ENCODE measurements at places on chromosomes 2 and 18. TPM values are rescaled to one million over a fixed set of nuclear protein-coding genes. Genes with fewer than 3 reads are reported as not detected.

GREB1 gene
- total RNA-seq: 22.4 TPM

DNA sequence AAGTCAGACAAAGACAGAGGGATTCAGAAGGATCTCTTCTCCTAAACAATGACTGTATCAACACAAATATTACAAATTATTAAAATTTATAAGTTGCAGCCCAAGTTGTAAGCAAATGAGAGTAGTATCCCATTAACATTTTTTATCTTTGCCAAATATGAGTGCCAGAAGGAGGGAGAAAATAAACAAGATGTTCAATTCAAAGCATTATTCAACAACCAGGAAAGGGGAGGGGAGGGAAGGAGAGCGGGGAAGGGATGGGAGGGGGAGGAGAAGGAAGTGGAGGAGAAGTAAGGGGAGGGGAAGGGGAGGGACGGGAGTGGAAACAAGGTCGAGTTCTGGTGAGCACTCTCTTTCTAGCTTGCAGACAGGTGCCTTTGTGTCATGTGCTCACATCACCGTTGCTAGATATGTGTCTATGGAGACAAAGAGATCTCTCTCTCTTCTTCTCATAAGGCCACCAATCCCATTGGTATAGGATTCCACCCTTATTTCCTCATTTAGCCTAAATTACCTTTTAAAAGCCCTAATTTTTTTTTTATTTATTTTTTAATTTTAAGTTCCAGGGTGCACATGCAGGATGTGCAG lies 679.6 kb upstream of the CHAC2 start:
- DNase-seq: no peak

DNA sequence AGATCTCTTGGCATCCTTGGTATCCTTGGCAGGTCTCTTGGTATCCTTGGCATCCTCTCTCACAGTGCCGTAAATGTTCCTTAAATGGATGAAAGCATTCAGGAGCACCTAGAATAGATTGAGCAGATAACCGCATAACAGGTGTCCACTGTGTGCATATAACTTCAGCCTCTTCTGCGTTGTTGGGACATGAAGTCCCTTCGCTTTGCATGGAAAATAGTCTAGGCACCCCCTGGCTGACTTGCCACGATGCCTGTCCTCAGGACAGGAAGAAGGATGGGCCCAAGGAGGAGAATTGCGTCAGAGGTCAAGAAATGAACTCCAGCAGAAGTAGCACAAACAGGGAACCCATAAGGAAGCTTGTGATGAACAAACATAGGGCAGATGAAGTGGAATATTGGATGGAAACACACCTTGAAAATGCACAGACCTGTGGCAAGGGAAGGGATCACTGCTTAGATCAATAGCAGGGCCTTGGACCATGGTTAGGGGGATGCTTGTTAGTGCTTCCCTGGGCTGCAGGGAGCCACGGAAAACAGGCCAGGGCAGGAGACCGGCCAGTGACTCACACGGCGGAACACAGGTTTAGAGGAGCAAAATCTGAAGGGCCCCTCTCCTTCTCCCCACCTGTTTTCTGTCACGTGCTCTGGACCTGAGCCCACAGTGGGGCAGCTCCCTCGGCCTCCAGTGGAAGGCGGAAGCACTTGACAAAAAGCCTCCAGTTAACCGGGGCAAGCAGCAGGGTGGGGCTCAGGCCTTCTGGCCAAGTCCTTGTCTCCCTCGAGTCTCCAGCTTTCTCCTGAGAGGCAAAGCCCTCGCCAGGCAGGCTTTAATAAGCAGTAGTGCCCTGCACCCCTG lies 99.2 kb upstream of the ASAP2 start:
- no peak for DNase-seq

DNA sequence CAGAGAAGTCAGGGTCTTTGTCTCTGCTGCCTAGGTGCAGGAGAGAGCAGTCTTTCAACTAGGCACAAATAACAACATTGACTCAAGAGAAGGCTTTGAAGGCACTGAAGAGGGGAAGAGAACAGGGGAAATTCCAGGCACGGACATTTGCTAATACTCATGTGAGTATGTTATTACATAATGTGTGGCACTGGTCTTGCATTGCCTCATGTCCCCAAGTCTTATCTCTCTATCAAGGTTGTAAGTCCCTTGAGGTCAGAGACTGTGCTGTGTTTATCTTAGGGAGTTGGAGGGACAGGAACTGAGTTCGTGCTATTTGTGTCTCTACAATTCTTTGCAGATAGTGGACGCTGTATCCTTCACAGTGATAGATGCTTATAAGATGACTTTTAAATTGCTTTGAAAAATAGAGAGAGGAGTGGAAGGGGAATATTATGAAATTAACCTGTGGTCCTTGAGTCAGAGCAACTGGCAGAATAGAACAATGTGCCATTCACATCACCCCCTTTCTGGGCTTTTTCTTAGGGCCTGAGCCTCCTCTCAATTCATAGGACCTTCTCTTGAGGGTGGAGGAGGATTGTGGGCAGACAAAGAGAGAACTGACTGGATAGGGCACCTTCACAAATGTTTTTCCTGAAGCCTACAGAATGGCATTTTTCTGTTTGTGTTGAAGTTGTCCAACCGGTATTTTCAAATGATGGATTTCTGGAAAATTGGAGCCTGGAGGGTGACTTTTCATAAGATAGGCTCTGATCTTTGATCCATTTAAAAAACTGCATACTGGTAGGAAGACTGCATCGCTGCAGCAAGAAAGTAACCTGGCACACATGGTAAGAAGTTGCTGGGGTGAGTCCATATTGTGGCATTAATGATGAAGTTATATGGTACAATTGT lies 96.6 kb upstream of the CXCR4 start:
- DNase-seq: no peak

GRCh38 chr2:149740490-149740889 lies 152.9 kb upstream of the MMADHC start:
- DNase-seq: no peak

TSPYL6 gene
- not detected for total RNA-seq

DNA sequence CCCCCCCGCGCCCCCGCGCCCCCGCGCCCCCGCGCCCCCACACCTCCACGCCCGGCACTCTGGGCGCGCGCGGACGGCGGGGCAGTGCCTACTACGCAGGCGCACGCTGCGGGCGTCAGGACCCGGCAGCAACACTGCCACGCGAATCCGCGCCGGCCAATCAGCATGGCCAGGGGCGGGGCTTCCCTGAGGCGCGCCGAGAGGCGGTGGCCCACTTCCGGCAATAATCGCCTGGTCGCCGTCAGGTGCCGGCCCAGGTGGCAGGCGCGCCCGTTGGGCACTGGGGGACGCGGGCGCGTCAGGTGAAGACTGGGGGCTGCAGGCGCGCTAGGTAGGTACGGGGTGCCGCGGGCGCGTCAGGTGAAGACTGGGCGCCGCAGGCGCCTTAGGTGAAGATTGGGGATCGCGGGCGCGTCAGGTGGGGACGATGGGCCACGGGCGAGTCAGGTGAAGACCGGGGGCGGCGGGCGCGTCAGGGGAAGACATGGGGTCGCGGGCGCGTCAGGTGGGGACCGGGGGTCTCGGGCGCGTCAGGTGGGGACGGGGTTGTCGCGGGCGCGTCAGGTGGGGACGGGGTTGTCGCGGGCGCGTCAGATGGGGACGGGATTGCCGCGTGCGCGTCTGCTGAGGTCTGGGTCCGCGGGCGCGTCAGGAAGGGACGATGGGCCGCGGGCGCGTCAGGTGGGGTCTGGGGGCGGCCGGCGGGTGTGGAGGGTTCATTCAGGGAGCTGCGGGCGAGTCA lies 219.1 kb downstream of the RTP5 start:
- peak; percentile 97 for DNase-seq

ASPRV1 gene
- 0.78 TPM for total RNA-seq

BABAM2 gene
- 16.7 TPM for total RNA-seq

DNA sequence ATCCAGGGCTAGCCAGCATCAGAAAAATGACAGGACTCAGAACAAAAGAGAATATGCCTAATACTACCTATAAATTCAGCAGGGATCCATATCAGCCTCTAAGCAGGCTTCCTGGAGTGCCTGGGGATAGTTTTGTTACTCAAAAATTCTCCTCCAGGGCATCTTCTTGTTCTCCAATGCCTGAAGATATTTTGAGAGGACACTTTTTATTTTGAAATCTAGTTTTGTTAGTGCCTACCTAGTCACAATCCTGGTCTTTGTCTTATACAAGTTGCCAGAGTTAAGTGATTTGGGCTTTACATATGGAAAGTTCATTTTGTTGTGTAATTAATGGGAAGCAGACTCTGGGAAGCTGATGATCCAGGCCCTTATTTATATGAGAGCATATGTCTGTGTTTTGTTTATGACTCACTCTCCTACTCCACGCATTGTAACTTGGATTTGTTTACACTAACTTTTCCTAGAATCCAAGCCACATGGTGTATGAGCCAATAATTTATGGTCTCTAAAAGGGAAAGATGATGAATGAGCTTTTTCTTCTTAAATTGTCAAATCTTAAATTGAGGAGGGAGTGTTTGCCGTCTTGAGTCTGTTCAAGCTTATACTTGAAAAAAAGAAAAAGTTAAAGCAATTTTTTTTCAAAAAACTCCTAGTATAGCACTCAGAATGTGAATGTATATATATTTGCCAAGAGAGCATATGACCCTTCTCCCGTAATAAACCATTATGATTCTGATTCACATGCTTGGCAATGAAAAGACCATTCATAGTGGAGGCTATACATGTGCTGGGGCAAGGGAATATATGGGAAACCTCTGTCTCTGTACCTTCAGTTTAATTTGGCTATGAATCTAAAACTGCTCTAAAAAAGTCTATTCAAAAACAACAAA lies 370.3 kb downstream of the SETBP1 start:
- DNase-seq: no peak

- no peak for DNase-seq
Measured at GRCh38 chr2:105249181-105249580, 7.6 kb downstream of the GPR45 start.

DNA sequence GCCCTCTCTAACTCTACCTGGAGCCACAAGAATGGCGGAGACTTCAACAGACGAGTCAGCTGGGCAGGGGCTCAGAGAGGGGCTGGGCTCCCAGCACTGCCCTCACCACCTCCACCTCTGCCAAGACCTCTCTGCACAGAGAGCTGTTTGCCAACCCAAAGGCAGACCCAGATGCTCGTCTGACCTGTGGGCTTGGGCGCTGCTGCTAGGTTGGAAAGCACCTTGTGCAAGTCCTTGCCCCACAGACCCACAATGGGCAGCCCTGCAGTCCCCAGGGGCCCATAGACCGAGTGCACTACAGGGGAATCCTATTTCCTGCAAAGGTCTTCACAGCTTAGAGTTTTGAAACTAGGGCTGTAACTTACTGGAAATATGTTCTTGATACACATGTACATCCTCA lies 13.3 kb downstream of the ACKR3 start:
- no peak for DNase-seq

PSMD1 gene
- 41.3 TPM for total RNA-seq

DNA sequence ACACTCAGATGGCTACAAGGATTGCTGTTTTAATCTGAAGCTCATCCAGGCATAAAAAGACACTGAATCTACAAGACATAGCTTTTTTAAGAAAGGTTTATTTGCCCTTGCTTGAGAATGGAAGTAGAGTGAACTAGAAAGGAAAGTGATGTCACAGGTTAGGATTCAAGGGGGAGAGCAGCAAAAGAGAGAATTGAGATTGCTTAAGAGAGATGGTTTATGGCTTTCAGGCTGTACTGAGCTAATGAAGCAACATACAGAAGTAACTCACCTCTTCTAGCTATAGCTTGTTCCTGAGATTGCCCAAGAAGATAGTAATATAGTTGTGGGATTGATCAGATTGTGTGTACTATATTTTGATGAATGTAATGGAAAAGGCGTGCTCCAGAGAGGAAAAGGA lies 26.1 kb upstream of the ACVR2A start:
- no peak for DNase-seq

- DNase-seq: no peak
Measured at GRCh38 chr2:3399829-3400228, 20.3 kb downstream of the TRAPPC12 start.

GRCh38 chr2:138107288-138107687 lies 143.0 kb downstream of the HNMT start:
- no peak for DNase-seq

GRCh38 chr2:216217904-216218260 lies 108.7 kb downstream of the XRCC5 start:
- DNase-seq: no peak

CYS1 gene
- total RNA-seq: 0.65 TPM

COLEC11 gene
- total RNA-seq: 40.1 TPM

DNA sequence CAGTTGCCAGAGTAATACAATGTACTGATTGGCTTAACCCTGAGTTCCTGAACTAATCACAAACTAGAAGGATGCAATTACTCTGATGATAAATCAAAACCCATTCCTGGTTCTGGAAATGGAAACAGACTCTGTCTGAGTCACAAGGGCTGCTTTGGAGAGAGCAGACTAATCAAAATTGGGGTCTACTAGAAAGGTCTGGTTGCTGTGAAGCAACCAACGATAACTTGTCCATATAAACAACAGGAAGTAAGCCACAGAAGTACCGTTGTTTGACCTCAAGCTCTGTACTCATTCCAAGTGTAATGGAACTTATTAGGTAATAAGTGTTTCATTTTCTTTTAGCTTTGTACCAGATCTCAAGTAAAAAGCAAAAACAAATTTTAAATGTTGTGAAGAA lies 49.7 kb downstream of the RASGRP3 start:
- DNase-seq: no peak

IMPA2 gene
- 51.3 TPM for total RNA-seq

DNA sequence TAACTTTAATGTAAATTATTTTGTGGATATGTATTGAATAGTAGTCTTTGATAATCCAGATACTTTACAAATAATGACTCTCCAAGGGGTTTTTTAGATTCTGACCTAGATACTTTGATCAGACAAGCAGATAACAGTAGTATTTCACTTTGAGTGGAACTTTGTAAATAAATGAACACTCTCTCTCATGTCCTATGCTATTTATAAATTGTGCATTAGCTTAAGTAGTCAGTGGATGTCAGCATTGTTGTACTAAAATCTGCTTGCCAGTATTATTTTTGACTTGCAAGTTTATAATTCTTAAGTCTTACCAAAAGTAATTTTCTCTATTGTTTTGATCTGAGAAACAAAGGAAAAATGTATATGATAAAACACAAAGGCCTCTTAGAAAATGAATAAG lies 1113.1 kb upstream of the NRXN1 start:
- DNase-seq: no peak

RAX gene
- not detected for total RNA-seq

- no peak for DNase-seq
Measured at GRCh38 chr2:166314022-166314759, 61.6 kb downstream of the SCN9A start.

GRCh38 chr2:154484338-154485099 lies 214.0 kb upstream of the KCNJ3 start:
- DNase-seq: no peak

- DNase-seq: no peak
Measured at GRCh38 chr2:98634406-98635092, 26.2 kb downstream of the UNC50 start.

GRCh38 chr2:23312996-23313606 lies 71.9 kb upstream of the KLHL29 start:
- DNase-seq: no peak

FBXO36 gene
- total RNA-seq: 1.1 TPM

Data from left lobe of liver (tissue), 2 donors.